ENCODE measurements at places on chromosomes 16 and 17. TPM values are rescaled to one million over a fixed set of nuclear protein-coding genes. Genes with fewer than 3 reads are reported as not detected.

Gene TVP23B
- 47.8 TPM for total RNA-seq

DNA sequence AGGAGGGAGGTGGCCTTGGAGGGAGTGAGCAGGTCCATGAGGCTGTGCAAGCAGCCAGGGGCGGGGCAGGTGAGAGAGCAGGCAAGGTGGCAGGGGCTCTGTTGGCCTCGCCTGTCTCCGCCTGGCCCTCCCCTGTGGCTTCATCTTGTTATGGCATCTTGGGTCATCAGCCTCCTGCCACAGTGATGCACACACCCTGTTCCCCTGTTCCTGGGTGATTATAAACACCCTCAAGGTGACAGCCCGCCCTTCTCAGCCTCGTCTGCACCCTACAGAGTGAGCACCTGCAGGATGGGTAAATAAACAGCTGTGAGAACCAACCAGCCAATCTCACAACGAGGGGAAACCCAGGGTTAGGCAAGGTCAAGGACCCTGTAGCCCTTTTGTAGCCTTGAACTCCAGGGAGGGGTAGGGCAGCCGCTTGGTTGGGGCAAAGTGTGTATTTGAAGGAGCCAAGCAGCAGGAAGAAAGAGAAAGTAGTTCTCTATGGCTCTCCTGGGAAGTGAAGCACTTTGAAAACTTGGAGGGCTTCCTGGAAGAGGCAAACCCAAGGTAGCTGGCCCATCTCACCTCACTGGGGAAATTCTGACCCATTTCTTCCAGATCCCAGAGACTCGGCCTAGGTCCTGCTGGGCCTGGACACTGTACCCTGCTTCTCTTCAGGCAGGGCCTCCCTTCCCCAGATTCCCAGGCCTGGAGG lies 60.6 kb downstream of the NT5M start:
- no peaks in the 10 kb centered on the region for H3K4me1 ChIP-seq
- H3K27me3 ChIP-seq = no peaks in the 10 kb centered on the region
- no peak overlapping the region for H3K27ac ChIP-seq
- no peak overlapping the region for H3K4me3 ChIP-seq
- H3K36me3 ChIP-seq = no peaks in the 10 kb centered on the region

DNA sequence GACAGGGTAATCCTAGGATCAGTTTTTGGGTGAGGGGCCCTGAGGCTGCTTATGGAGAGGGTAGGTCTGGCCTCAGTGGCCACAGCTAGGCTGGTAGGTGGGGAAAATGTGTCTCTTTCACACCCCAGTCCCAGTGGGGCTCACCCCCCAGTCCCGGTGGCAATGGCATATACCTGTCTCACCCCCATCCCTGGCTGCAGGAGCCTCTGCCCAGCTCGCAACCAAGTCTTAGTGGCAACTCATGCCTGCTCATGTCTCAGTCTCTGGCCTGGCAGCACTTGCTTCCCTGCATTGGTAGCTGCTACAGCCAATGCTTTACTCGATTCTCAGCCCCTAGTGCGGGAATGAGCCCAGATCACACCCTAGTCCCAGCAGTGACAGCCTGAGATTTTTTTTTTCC lies 221.5 kb downstream of the BCAS3 start:
- DNase-seq = no peak
- H3K4me3 ChIP-seq = no peak overlapping the region
- H3K4me1 ChIP-seq = no peaks in the 10 kb centered on the region
- H3K36me3 ChIP-seq = no peaks in the 10 kb centered on the region
- no peak overlapping the region for H3K27ac ChIP-seq
- no peaks in the 10 kb centered on the region for H3K27me3 ChIP-seq

Gene USP43
- total RNA-seq = 8.0 TPM

- H3K4me3 ChIP-seq = no peak overlapping the region
- no peaks in the 10 kb centered on the region for H3K27me3 ChIP-seq
- no peak overlapping the region for H3K27ac ChIP-seq
- no peak for DNase-seq
- H3K36me3 ChIP-seq = peaks cover 63% of the 10 kb centered on the region
Observed at GRCh38 chr17:64488301-64488700, 8.6 kb downstream of the POLG2 start.

Gene ANKFN1
- total RNA-seq = 1.1 TPM

DNA sequence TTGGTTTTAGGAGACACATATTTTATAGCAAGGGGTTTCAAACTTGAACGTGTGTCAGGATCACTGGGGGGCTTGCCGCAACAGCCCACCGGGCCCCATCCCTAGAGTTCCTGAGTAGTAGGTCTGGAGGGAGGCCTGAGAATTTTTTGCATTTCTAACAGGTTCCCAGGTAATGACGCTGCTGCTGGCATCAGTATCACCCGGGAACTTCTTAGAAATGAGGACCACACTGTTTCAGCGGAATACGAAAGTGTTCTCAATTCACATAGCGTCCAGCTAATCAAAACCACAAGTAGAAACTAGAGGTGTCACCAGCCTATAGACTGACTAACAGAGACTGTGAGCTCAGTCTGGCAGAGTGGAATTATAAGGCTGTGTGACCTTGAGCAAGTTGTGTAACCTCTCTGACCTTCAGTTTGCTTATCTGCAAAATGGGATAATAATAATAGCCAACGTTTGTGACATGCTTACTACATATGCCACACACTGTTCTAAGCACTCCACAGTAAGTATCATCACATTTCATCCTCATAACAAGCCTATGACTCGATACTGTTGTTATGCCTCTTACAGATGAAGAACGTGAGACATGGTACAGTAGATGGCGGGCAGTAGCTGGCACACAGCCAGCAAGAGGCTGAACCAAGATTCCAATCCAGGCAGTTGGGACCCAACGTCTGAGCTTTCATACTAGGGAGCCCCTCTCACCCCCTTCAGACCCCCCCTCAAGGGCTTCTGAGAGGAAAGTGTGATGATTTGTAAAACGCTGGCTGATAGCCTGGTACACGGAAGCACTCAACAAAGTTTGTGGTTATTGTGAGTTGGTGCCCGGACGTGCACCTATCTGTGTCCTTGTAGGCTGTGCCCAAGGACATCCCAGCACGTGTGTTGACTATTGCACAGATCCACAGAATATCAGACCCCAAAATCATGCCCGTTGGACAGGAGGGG lies 4.6 kb upstream of the ICAM2 start:
- DNase-seq = no peak
- H3K4me1 ChIP-seq = peaks cover 11% of the 10 kb centered on the region
- H3K36me3 ChIP-seq = no peaks in the 10 kb centered on the region
- H3K4me3 ChIP-seq = peak overlapping the region; percentile 45
- H3K27me3 ChIP-seq = no peaks in the 10 kb centered on the region
- no peak overlapping the region for H3K27ac ChIP-seq

GRCh38 chr17:34370997-34371395 lies 8.0 kb upstream of the CCL1 start:
- no peaks in the 10 kb centered on the region for H3K4me1 ChIP-seq
- DNase-seq = no peak
- H3K27me3 ChIP-seq = peaks cover 9% of the 10 kb centered on the region
- no peak overlapping the region for H3K4me3 ChIP-seq
- no peak overlapping the region for H3K27ac ChIP-seq

DNA sequence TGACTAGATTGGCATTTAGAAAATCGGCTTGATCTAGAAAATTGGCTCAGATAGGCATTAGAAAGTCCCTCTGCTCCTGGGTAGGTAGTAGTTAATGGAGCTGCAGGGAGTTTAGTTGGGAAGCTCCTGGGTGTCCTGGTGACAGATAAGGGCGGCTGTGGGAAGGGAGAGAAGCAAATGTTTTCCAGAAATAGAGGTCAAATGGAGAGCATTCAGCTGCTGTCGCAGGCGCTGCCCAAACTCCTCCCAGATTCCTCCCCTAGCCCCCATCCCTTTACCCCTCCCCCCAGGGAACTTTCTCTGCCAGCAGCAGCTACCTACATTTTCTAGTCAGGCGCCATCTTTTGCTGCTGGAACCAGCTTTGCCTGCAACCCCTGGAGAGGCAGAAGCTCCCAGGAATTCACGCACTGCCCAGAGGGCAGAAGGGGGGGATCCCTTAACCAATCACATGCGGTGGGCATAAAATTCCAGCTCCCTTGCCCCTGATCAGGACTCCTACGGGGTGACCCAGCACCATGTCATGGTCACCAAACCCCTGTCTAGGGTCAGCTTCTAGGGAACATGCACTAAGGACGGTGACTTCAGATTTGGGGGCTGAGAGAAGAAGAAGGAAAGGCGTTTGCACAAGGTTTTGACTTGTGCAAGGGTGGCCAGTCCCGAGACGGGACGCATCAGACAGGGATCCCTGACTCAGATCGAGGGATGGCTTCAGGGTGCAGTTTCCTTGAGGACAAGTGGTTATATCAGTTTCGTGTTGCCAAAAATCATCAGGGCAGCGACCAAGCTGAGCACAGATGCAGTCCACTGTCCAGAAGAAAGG lies 43.8 kb downstream of the SOCS1 start:
- H3K27me3 ChIP-seq = no peaks in the 10 kb centered on the region
- H3K4me1 ChIP-seq = no peaks in the 10 kb centered on the region
- no peak overlapping the region for H3K4me3 ChIP-seq
- H3K27ac ChIP-seq = no peak overlapping the region
- H3K36me3 ChIP-seq = no peaks in the 10 kb centered on the region

All from HCT116 (cell line).